ENCODE measurements at places on chromosomes 1 and 21.

GRCh38 chr21:45441431-45442255 lies 36.7 kb downstream of the COL18A1 start:
- DNase-seq: no peak

DNA sequence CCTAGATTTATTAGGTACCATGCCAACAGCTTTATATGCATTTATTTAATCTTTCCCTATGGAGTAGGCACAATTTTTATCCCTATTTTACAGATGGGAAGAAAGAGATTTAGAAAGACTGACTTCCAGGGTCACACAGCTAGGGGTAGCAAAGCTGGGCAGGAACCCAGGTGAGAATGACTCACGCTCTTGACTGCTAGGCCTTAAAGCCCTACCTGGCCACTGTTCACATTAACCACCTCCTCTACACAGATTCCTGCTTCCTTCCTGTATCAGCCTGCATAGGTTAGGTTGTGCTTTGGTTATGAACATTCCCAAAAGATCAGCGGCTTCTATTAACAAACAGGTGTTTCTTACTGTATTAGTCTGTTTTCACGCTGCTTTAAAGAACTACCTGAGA lies 53.2 kb downstream of the DNAJC6 start:
- DNase-seq: no peak

- DNase-seq: no peak
These were observed 218.6 kb downstream of the URB2 start for GRCh38 chr1:229844675-229845074.

DNA sequence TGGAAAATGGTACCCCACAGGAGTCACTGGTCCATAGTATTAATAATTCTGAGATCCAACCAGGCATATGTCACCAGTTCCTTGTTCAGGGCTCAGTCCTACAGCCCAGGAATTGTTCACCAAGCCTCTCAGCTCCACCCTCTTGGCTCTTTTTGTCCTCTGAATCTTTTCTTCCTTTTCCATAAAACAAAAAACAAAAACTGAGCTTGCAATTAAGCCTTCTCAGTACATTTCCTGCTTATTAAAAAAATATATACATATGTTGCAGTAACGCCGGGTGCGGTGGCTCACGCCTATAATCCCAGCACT lies 23.4 kb upstream of the KIF1B start:
- DNase-seq: no peak

DNA sequence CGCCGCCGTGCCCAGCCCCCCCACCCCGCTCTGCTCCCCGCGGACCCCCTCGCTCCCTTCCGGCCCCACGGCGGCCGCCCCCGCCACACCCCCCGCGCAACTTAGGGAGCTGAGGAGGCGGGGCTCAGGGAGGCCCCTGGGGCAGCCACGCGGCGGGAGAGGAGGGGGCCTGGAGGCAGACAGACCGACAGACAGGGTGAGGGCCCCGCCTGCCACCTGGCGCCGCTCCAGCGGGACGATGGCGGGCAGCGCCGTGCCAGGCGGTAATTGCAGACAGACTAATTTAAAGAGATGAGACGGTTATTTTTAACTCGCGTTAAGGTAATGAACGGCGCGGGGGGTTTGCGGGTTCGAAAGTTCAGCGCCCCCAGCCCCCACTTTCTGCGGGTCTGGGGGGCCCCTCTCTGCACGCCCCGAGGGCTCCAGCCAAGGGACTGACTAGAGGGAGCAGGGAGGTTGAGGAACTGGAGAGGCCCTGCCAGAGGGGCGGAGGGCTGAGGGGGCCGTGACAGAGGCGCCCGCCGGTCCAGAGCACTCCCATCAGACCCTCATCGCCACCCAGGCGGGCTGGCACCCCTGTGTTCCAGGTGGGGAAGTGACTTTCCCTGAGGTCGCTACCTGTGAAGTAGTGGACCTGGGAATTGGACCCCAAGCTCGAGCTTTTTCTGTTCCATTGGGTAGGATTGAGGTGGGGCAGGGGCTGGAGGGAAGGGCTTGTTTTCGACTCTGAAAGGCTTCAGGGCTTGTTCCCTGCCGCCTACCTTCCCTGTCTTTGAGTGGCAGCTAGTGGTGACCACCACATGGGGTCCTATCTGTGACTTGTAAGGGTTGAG lies 5.4 kb downstream of the FOXO6 start:
- no peak for DNase-seq

- DNase-seq: no peak
These were observed 116.1 kb downstream of the MRPS6 start for GRCh38 chr21:34189506-34189905.

DNA sequence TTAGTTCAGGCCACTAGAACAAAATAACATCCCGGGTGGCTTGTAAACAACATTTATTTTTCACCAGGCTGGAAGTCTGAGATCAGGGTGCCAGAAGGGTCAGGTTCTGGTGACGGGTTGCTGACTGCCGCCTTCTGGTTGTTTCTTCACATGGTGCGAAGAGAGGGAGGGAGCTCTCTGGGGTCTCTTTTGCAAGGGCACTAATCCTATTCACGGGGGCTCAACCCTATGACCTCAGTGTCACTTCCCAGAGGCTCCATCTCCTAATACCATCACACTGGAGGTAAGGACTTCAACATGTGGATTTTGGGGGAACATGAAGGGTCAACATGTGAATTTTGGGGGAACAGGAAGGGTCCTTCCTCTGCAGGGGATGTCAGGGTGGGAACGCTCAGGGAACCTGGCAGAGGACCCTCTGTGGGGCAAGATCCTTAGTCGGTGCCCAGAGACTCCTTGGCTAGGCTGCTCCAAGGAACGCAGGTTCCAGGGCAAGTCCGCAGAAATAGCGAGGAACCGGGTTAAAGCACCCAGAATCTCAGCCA lies 8.7 kb upstream of the C2CD2 start:
- no peak for DNase-seq

- peak; percentile 27 for DNase-seq
These were observed 58.1 kb downstream of the SCCPDH start for GRCh38 chr1:246782120-246782900.

- peak; percentile 64 for DNase-seq
These were observed 38.3 kb downstream of the IRF2BP2 start for GRCh38 chr1:234571702-234572101.

GRCh38 chr1:23035823-23036452 lies 16.7 kb downstream of the KDM1A start:
- no peak for DNase-seq

GRCh38 chr1:225578251-225578977 lies 74.5 kb downstream of the ENAH start:
- peak; percentile 36 for DNase-seq

GRCh38 chr1:4397196-4397595 lies 257.2 kb upstream of the AJAP1 start:
- DNase-seq: no peak

DNA sequence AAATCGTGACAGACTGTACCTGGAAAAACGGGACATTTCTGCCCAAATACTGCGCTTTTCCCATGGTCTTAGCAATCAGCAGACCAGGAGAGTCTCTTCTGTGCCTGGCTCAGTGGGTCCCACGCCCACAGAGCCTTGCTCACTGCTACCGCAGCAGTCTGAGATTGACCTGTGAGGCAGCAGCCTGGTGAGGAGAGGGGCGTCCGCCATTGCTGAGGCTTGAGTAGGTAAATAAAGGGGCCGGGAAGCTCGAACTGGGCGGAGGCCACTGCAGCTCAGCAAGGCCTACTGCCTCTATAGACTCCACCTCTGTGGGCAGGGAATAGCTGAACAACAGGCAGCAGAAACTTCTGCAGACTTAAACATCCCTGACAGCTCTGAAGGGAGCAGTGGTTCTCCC lies 203.1 kb downstream of the DENND1B start:
- no peak for DNase-seq

DNA sequence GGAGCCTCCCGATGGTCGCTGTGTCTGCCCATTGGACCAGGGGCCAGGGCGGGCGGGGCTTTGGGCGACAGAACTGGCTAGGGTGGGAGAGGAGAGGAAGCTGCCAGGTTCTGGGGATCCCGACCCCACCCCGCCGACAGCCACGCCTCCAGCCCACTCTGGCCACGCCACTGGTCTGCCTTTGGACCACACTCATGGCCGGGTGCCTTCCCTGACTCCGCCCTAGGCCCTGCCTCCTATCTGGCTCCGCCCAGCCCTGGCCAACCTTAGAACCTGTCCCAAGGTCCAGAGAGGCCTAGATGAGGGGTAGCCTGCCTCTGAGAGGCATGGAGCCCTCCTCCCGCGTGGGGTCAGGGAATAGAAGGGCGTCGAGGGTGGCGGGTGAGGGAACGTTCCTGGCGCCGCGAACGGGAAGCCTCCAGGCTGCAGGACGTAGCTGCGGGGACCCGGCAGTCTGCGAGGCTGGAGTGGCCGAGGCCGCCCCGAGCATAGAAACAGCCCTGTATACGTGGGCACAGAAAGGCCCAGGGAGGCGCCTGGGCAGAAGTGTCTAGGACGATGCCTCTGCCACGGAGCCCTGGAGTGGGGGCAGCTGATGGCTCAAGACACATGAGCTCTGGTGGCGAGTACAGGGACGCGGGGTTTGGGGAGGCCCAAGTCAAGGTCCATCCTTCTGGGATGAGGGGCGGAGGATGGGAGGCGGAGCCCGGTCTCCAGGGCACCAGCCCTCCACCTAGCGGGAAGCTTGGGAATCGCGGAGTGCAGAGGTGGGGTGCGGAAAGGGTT lies 11.5 kb upstream of the COL16A1 start:
- DNase-seq: peak; percentile 98

DNA sequence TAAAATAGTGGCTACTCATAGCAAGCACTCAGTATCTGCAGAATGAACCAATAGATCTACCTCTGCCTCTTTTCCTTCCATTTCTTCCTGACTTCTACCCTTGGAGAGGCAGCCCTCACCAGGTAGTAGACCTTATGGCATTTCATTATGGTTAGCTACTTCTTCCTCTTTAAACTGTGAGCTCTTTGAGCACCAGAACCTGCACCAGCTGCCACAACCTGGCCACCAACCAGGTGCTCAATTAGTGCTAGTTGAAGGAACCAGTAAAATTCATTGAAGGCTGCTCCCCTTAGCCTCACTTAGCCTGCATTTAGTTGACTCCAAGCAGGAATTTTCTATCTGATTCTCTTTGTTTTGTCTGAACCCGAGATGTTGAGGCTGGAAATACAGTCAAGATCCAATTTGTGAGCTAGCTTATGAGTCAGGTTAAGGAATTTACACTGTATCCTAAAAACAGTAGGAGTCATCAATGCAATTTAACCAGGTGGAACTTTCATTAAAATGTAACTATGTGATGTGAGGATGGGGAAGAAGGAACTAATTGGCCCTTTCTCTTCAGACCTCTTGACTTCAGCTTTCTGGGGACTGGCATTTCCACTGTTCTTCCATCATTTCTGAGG lies 81.5 kb upstream of the UBE2U start:
- DNase-seq: no peak

DNA sequence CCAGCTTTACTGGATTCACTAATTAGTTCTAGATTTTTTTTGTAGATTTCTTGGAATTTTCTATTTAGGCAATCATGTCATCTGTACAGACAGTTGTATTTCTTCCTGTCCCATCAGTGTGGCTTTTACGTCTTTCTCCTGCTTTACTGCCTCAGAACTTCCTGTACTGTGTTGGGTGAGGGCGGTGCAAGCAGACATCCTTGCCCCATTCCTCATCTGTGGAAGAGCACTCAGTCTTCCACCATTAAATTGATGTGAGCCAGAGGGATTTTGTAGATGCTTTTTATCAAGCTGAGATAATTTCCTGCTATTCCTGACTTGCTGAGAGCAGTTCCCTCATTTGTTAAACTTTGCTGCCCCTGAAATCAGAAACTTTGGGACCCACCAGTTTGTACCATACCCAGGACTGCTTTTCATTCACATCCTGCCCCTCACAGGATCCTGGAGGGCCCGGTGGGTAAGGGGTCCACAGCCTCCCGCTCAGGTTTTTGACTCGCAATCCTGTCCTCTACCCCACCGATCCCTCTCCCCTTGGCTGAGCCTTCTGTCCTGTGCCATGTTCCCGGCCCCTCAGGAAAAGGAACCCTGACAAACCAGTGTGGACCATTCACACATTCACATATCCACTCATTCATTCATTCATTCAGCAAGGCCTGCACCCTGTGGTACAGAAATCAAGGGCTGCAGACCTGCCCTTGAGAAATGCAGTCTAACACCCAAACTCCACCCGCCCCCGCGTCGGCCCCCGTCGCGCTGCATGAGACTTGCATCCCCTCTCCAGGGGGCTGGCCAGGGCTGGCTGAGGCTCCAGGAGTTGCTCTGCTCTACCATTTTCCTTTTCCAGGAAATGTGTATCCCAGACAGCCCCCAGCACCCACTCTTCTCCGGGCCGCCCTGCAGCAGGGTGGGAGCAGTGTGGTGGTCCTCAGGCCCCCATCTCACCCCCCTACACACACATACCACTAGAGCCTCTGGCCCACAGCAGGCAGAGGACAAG lies 246.5 kb upstream of the VAMP3 start:
- DNase-seq: no peak

GRCh38 chr1:168723000-168723399 lies 6.0 kb downstream of the DPT start:
- no peak for DNase-seq

All from lung (tissue), 17 donors.